ENCODE measurements at places on chromosomes 7 and 10.

GRCh38 chr10:116630020-116630419 is 9.3 kb downstream of the PNLIPRP2 start:
- no peak for DNase-seq

- DNase-seq = no peak
Measured at GRCh38 chr10:28947171-28947570, 269.9 kb downstream of the BAMBI start.

DNA sequence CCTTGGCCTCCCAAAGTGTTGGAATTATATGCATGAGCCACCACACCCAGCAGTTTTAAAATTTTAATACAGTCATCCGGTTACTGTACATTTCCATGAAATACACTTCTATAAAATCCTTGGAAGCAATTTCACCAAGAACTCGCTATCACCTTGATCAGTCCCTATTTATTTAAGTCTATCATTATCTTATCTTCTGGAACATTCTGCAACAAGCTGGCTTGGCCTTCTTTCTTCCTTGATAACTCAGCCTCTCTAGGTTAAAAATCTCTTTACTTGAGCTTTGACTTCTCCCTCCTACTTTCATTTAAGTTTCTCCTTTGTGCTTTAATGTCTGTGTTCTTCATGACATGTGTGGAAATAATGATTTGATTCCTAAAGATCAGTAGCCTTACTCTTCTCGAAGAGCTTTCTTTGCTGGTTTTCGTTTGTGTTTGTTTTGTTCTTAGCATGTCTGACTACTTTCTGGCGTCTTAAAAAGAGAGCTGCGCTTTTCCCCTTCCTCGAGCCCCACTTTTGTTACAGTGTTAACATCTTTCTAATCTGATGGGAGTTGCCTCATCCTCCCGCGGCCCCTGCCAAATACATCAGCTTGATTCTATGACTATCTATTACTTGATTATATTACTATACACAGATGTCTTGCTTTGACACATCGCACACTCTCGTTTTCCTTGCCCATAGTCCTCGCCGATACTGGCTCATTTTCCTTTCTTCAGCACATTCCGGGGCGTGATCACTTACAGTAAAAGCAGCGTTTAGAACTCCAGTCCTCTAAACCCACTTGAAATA is 11.1 kb upstream of the CALML5 start:
- no peak for DNase-seq

DNA sequence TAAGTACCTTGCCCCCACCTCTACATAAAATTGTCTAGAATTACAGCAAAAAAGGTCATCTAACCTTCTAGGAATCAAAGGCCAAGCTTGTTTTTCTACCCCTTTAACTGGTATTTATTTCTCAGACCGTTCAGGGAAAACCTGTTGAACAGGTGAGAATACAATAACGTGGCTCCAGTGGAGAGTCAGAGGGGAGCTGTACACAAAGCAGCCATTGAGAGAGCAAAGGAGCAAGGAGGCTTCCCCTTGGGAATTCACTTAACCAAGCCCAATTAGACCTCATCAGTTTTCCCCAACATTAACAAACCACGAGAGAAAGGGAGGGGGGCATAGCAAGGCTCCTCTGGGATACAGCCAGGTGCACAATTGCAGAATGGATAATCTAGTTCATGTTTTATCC is 101.9 kb downstream of the ELMO1 start:
- DNase-seq = no peak

Data from GDM1 (cell line).